GM23248 (cell line): ENCODE measurements at places on chromosomes 11 and 22.

GRCh38 chr11:14388352-14388751 is 29.4 kb upstream of the RRAS2 start:
- peak; percentile 37 for DNase-seq

DNA sequence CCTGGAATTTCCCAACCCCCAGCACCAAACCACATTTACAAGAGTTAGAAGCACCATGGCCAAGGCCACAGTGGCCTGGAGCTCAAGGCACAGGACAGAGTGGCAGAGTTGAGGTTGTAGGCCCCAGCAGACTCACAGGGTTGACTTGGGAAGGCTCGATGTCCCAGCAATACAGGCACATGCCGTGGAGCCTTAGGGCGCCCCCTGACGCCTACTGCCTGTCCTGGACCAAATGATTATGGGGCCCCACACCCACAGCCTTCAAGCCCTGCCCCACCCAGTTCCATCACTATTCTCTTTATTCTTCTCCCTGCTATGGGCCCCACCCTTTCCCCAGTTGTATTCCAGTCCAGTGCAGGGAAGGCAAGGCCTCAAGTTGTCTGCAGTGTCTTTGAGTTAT is at the start of gene CCDC179:
Gene CCDC179 (minus strand): TSS at position 234 of the 400 bp plus-strand sequence. CDS start 53 bp downstream, at position 181.
- DNase-seq = no peak

DNA sequence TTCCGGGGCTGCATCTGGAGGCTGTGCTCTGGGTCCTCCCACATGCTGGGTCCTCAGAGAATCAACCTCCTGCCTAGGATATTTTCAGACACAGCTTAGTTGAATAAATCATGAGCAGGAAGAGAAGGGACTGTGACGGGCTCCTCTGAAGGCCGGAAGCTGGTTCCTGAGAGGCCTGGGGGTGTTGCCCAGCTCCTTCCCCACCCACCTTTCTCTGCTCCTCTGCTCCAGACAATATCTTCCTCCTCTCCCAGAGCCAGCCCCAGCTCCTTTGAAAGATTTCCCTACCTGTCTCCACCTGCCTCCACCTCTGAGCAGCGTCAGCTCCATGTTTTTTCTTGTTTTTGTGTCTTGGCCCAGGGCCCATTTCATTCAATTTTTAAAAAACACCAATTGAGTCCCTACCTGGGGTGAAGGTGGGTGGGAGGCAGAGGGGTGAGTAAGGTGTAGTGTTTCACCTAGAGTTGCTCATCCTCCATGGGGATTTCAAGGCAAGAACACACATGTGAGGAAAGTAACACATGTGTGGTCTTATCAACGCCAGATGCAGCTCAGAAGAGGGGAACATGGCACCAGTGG is 24.8 kb upstream of the THY1 start:
- DNase-seq = no peak

DNA sequence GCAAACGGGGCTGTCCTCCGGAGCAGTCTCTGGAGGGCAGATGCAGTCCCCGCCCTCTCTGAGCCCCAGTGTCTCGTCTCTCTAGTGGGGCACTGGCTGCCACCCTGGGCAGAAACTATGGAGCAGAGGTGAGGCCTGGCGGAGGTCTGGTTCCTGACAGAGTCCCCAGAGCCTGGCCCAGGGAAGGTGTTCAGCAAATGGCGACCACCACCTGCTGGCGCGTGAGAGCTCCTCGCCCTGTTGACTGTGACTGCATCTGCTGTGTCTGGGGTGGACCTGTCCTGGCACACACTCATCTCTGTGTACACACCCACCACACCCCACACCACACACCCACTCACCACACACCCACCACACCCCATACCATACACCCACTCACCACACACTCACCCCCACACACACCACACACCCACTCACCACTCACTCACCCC is 18.3 kb upstream of the TTLL12 start:
- no peak for DNase-seq
